Cortex of kidney (tissue), 1 donor: ENCODE measurements at places on chromosomes 12 and 14.

- no peak for DNase-seq
Observed at GRCh38 chr12:130576371-130576816, 139.7 kb downstream of the RIMBP2 start.

DNA sequence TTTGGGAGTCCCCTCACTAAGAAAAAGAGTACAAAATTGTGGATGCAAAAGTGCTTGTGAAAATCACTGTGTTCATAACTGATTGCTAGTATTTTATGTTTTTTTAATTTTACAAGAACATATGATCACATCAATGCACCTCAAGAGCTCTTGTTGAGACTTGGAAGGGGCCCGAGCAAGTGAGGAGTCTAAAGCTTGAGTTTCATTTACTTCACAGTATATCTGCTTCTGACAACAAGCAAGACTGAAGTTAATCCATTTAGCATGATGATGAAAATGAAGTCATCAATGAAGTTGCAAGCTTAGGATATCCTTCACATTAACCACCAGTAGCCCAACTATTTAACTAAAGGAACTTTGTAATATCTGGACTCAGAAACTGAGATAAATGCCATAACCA is 182.5 kb upstream of the DIO2 start:
- no peak for DNase-seq

- no peak for DNase-seq
Observed at GRCh38 chr14:86823581-86823980, 1169.4 kb downstream of the GALC start.

DNA sequence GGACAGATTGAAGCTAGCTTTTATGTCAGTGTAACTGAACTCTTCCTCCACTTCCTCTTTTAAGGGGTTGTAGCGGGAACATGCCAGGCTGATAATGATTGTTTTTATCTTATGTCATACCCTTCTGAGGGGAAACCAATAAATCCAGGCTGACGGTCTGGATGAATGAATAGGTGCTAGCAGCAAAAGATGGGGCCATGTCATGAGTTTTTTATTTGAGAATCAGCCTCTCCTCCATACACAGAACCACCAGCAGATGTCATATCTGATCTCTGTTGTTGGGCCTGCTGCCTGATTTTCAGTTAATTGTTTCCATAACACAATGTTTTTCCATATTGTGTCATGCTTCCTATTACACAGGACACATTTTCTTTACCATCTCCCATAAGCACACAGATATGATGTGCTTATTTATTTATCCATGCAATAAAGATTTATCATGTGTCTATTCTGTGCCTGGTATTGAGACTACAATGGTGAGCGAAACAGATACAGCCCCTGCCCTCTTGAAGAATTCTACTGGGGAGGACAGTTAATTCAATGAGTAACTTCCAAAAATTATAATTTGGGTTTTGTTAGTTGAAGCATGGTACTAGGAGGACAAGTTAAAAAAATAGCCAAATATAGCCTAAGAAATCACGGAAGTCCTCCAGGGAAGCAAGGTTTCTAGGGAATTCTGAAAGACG is 33.6 kb upstream of the CRY1 start:
- no peak for DNase-seq
